ENCODE measurements at places on chromosomes 2 and 18. TPM values are rescaled to one million over a fixed set of nuclear protein-coding genes. Genes with fewer than 3 reads are reported as not detected.

The DNAJC10 gene
- total RNA-seq: 89.5 TPM

The RBMS1 gene
- total RNA-seq: 54.7 TPM

The INHBB gene
- total RNA-seq: 0.87 TPM

The C1QL2 gene
- total RNA-seq: not detected

The GKN1 gene
- not detected for total RNA-seq
